ENCODE measurements at places on chromosomes 3 and 15. TPM values are rescaled to one million over a fixed set of nuclear protein-coding genes. Genes with fewer than 3 reads are reported as not detected.
A peak's percentile ranks its signal among the peaks of the same experiment; 100 is the strongest.

Gene FEM1B
- total RNA-seq: 73.5 TPM

Gene SLC24A1
- total RNA-seq: 12.5 TPM

Gene KBTBD12
- total RNA-seq: not detected

Gene STRC
- 2.2 TPM for total RNA-seq

Gene ADAMTSL3
- total RNA-seq: 0.14 TPM

Gene CLDN18
- not detected for total RNA-seq

Gene TPRG1
- 4.6 TPM for total RNA-seq

Gene GOLGA6L4
- total RNA-seq: 3.7 TPM

Gene P2RY13
- total RNA-seq: 6.5 TPM

DNA sequence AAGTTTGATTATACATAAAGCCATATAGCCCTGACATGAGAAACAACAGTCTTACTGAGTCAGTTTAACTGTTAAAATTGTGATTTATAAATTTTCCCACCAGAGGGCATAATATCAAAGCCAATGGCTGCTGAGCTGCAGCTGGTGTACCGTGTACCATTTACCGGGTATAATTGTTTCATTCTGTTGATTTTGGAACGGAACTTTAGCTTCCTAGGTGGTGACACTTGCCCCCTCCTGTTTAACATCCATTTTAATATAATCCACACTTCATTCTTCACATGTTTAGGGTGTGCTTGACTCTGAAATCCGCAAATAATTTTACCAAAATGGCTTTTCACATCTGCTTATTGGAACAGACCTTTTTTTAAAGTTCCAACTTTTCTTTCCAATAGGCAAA lies 72.8 kb downstream of the SLC9A9 start:
- peak; percentile 65 for DNase-seq

DNA sequence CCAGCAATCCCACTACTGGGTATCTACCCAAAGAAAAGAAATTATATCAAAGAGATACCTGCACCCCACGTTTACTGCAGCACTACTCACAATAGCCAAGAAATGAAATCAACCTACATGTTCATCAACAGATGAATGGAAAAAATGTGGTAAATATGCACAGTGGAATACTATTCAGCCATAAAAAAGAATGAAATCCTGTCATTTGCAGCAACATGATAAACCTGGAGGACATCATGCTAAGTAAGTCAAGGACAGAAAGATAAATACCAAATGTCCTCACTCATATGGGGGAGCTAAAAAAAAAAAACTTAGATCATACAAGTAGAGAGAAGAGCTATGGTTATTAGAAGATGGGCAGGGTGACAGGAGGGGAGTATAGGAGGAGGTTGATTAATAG lies 9.1 kb downstream of the ZBTB11 start:
- DNase-seq: no peak

GRCh38 chr3:73504239-73504638 lies 120.5 kb downstream of the PDZRN3 start:
- DNase-seq: no peak

GRCh38 chr3:55562700-55563099 lies 75.6 kb upstream of the WNT5A start:
- DNase-seq: no peak

DNA sequence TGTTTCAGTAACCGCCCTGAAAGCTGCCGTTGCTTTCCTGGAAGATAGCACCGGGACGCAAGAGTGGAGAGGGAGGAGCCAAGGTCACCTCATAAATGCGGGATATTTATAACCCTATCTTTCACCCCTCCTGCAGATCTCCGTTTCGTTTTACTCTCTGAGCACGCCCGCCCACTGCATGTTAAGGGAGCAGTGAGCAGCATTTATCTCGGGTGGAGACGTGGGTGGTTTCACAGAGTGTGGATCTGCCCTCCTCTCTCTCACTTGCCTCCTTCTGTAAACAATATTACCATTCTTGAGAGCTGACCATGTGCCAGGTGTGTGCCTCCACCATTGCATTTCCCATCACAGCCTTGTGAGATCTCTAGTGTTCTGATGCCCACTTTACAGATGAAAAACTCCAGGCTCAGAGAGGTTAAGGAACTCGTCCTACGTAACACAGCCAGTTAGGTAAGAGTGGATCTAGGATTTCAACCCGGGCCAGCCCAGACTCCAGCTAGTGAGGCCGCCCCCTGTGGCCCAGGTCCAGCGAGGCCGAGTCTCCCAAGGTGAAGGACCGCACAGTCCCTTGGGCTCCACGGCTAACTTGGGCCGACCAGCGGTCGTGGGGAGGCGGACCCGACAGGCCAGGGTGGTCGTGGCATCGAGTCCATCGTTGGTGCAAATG lies 16.9 kb upstream of the SEMA4B start:
- no peak for DNase-seq

GRCh38 chr3:102354818-102355515 lies 79.8 kb upstream of the ZPLD1 start:
- no peak for DNase-seq

GRCh38 chr3:63607716-63608115 lies 44.8 kb upstream of the SNTN start:
- no peak for DNase-seq

DNA sequence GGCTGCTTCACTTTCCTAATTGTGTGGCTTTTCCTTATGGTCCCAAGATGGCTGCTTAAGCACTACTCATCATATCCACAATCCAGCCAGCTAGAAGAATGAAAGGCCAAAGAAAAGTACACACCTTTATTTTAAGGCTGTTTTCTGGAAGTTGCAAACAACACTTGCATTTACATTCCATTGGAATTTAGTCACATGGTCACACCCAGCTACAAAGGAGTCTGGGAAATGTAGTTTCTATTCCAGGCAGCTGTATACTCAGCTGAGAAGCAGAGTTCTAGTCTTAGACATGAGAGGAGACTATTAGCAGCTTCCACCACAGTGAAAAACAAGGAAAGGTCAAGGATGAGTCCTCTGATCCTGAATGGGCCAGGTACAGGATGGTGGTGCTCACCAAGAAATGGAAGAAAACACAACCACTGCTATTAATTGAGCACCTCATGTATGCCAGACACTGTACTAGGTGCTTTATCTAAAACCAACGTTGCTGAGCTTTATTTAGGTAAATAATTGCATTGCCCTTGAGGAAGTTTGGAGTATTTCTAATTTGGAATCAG lies 28.0 kb upstream of the ATG7 start:
- no peak for DNase-seq

GRCh38 chr3:9079676-9080075 lies 116.4 kb upstream of the RAD18 start:
- DNase-seq: no peak

GRCh38 chr3:108088697-108089096 lies 2.1 kb downstream of the CD47 start:
- DNase-seq: no peak

GRCh38 chr3:197224034-197224444 lies 74.4 kb downstream of the DLG1 start:
- DNase-seq: peak; percentile 64

GRCh38 chr15:85671156-85671555 lies 123.6 kb downstream of the KLHL25 start:
- no peak for DNase-seq

DNA sequence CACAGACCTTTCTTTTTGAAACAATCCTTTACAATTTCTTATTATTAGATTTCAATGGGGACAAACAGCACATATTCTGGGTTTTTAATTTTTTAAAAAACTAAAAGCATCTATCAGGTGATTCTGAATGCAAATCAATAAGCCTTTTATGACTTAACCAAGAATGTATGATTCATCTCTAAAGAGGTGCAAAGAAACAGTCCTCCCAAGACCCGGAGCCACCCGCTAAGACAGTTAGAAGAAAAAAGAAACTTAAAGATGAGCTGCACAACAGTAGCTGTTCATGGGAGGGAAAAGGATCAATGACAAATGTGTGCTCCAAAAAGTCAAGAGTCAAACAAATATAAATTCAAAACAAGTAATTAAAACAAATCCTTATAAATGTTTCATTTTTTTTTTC lies 319.5 kb downstream of the THSD4 start:
- no peak for DNase-seq

GRCh38 chr15:62426387-62426956 lies 261.4 kb upstream of the C2CD4B start:
- no peak for DNase-seq

DNA sequence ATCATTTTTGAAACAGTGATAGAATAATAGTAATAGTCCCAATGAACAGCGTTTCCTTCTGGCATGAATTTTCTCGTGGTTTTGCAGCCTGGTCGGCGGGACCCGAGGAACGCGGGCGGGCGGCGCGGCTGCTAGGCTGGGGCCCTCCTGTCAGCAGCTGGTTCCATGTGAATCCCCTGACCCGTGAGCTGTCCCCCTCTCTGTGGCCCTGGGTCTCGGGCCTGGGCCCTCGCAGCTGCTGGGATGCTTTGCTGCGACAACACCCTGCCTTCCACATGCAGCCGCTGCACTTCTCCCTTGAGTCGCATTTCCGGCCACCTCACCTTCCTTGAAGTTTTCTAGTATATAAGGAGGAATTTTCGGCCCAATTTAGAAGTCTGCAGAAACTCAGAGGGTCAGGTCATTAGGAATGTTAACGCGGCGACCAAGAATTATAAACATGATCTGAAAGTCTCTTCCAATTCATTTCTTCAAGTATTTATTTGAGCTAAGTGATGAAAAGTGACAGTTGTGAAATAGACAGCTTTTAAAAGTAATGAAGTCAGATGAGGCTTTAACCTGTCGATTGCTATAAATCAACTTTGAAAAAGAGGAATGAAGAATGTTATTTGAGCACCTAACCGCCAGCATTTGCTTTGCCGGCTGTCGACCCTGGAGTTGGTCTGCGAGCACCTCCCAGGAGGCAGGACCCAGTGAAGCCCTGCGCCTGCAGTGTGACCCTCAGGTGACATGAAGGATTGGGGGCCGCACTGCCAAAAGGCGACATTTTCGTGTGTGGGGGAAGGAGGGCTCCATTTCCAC lies 27.7 kb downstream of the NR2F2 start:
- DNase-seq: no peak

DNA sequence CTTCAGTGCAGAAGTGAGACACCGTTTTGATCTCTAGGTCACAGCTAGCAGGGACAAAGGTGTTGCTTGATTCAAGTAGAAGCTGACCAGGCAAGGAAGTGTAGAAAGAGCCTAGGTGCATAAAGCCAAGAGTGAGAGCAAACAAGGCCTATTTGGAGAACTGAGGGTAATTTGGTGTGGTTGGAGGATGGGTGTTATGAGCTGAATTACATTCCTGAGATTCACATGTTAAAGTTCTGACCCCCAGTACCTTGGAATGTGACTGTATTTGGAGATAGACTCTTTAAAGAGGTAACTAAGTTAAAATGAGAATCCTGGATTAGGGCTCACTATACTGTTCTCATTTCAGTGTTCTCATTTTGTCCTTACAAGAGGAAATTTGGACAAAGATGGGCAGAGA lies 191.3 kb downstream of the ZMAT3 start:
- DNase-seq: no peak

- no peak for DNase-seq
Observed at GRCh38 chr3:182330646-182331045, 462.7 kb upstream of the ATP11B start.

- DNase-seq: no peak
Observed at GRCh38 chr15:81506071-81506470, 132.1 kb upstream of the TMC3 start.
